ENCODE measurements at places on chromosomes 13 and 19.

DNA sequence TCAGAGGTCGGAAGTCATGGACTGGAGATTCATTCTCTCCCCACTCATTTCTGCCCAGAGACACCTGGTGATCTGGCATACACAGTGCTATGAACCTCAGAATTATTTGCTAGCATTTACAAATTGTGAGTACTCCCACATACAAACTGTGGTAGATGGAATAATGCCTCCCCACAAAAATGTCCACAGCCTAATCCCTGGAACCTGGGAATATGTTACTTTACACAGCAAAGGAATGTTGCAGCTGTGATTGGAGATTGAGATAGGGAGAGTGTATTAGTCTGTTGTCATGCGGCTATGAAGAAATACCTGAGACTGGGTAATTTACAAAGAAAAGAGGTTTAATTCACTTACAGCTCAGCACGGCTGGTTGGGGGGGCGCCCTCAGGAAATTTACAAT is 3.1 kb upstream of the UQCRFS1 start:
- no peak for DNase-seq

DNA sequence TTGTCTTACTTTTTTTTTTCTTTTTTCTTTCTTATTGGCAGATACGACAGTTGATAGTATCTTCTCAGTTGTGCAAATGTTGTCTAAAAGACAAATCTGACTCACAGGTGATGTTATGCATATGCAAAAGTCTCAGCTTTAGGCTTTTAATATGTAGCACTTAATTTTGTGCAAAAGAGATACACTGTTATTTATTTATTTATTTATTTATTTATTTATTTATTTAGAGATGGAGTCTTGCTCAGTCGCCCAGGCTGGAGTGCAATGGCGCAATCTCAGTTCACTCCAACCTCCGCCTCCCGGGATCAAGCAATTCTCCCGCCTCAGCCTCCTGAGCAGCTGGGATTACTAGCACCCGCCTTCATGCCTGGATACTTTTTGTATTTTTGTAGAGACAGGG is 383.9 kb upstream of the PCDH9 start:
- DNase-seq = no peak

GRCh38 chr19:27758626-27759505 is 1454.1 kb downstream of the UQCRFS1 start:
- DNase-seq = no peak

- DNase-seq = no peak
These were observed 7.6 kb downstream of the COL4A1 start for GRCh38 chr13:110299283-110299840.

All from esophagus squamous epithelium (tissue), 5 donors.